Gastrocnemius medialis (tissue), 4 donors: ENCODE measurements at places on chromosomes 1 and 21.

- no peak for DNase-seq
Measured at GRCh38 chr1:71245246-71245645, 164.4 kb upstream of the ZRANB2 start.

GRCh38 chr1:102726417-102726816 is 381.9 kb downstream of the COL11A1 start:
- no peak for DNase-seq

DNA sequence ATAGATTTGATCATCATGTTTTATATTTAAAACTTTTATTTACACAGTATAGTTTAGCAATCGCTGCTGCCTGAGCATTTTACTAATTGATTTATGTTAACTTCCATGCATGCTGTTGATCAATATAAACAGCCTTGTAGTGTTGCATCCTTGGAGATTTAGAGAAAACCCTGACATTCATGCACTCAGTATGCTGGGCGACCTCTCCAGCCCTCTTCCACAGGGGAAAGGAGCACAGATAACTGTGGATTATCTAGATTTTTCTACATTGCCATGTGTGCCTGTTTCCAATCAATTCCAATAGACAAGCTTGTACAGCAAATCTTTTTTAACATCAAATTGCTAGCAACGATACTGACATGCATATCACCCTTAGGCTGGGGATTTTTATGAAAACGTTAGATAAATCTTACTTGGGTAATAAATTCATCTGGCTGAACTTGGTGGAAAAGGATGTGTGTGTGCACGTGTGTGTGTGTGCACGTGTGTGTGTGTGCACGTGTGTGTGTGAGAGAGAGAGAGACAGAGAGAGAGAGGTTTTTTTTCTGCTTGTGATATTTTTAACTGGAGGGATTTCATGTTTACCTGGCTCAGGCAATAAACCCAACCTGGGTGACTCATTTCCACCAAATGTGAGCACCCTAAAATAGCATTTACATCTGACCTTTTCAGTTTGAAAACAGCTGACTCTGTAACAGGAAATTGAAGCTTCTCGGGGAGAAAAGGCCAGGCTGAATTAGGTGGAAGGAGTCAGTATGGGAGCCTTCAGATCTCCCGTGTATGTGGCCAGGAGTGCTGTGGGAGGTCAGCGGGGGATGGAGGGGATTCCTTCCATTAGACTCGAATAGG is 339.8 kb downstream of the PRDM2 start:
- no peak for DNase-seq

DNA sequence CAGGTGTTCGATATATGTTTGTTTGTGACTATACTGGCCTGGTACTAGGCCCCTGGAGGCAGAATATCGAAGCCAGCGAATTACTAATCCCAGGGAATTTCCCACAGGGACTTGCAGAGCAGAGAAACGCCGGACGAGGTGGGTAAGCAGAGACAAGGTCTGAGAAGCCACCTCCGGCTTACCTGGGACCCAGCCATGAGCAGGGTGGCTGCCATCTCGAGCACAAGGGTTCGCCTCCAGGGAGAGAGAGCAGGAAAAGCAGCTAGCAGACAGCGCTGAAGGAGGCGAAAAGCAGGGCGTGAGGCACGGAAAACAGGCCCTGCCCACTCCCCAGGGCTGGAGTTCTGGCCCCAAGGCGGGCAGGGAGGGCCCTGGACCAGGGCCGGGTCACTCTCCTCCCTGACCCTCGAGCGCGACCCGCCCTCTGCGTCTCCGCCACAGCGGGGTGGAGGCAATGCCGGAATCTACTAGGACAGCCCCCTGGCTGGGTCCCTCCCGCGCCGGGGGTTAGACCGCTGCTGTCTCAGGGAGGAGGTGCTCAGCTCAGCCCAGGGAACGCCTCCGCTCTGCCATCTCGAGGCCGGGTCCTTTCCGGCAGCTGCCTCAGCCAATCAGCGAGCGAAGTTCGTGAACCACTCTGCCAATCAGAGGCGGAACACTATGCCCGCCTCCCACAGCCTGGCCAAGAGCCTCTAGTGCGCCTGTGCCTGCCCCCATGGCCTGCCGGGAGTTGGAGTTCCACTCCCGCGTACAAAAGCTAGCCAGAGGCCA is 1.7 kb downstream of the ZNF436 start:
- peak; percentile 99 for DNase-seq

GRCh38 chr1:22236166-22236565 is 93.3 kb upstream of the WNT4 start:
- no peak for DNase-seq

DNA sequence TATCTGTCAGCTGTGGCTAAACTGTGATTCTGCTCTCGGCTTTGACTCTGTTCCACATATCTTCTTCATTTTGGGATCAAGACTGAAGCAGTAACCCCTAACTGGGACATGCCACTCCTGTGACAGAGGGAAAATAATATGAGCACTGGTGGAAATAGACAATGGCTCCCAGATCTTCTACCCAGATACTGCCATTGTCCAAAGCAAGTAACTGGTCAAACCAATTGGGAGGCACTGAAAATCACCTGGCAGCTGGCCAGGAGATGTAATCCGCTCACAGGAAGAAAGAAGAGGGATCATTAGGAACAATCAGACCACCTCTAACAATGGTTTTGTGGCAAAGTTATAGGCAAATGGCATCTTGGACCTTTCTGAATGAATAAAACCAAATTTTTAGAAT is 10.7 kb downstream of the SNX7 start:
- no peak for DNase-seq

GRCh38 chr1:15885701-15886610 is 38.4 kb downstream of the SPEN start:
- DNase-seq = peak; percentile 93

GRCh38 chr1:4652631-4653327 is 1.6 kb upstream of the AJAP1 start:
- DNase-seq = no peak

- no peak for DNase-seq
Measured at GRCh38 chr1:100780814-100781213, 61.3 kb downstream of the VCAM1 start.

GRCh38 chr1:201169971-201170532 is 15.8 kb upstream of the TMEM9 start:
- no peak for DNase-seq

- no peak for DNase-seq
Measured at GRCh38 chr1:54070171-54070837, 16.9 kb downstream of the TCEANC2 start.

DNA sequence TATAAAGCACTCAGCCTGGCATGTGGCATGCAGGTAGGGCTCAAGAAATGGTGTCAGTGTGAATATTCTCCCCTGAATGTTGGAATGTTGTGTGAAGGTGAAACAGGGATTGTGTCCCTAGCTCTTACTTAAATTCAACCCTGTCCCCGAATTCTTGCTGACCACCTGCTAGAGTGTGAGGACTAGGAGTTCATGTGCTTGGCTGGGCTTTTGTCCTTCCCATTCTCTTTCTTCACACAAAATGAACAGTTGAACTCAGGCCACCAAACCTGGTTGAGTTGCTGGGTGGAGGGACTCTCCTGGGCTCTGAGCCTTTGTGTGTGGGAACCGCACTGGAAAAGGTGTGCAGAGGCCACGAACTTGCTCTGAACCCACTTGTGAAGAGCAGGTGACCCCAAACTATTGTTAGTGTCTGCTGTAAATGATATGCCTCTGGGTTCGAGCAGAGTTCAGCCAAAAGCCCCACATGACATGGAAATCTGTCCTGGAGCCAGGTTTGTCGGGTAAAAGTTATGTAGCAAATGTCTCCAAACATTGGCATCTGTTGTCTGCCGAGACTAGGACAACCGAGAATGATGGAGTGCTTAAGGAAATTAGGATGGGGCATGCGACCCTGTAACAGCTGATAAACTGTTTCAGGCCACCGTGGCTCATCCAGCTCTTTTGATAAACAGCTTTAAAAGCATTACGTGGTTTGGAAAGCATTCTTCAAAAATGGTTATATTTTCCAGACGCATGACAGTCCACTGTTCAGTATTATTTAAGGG is 144.2 kb downstream of the DHRS3 start:
- DNase-seq = no peak

GRCh38 chr1:62184336-62184735 is 10.3 kb upstream of the L1TD1 start:
- no peak for DNase-seq

GRCh38 chr1:193438771-193439170 is 252.4 kb upstream of the B3GALT2 start:
- no peak for DNase-seq

DNA sequence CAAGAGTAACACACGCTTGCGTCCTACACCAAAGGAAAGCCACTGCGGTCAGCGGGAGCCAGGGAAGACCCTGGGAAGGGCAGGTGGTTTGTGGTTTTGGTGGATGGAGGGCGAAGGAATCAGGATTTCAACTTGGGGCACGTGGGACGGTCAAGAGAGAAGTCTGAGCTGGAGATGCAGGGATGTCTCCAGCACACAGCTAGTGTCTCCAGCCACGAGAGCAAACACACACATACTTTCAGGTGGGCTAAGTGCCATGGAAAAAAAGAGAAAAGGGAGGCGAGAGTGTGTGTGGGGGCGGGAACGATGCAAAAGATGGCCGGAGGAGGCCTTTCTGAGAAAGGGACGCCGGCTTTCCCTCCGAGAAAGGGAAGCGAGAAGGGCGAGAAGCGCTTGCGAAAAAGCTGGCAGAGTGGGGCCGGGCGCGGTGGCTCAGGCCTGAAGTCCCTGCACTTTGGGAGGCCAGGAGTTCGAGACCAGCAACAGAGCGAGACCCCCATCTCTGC is 1.4 kb upstream of the SRRM1 start:
- DNase-seq = peak; percentile 25

GRCh38 chr1:245500546-245500945 is 345.8 kb downstream of the KIF26B start:
- no peak for DNase-seq

DNA sequence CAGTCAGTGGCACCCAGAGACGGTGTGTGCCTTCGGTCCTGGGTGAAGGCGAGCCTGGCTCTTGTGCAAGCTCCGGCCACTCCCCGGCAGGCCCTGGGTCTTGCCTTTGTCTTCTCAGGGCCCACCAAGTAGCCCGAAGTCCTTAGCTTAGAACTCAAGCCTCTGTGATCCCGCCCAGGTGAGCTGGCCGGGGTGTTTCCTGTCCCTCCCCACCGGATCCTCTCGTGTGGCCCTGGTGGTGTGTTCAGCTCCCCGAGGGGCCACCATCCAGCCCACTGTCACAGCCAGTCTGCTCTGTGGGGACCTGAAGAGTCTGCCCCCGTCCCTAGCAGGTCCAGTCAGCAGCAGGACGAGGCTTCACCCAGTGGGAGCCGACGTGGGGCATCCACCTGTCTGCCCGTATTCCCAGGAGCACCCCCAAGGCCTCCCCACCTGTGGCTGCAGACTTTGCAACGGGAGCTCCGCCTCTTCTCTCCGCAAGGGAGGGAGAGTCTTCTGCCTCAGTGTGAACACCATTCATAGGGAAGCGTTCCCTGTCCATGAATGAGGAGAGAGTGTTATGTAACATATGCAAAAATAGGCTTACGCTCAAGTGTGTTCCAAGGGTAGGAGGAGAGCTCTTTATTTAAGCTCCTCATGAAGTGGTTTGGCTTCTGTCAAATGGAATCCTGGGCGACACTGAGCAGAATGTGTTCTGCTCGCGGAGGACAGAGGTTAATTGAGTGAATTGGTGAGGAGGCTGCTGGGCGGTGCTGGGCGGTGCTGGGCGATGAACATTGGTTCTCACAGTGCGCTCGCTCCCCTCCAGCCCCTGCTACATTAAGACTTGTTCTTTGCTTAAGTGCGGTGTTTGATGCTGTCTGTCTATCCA is 108.9 kb downstream of the CRYAA start:
- no peak for DNase-seq

DNA sequence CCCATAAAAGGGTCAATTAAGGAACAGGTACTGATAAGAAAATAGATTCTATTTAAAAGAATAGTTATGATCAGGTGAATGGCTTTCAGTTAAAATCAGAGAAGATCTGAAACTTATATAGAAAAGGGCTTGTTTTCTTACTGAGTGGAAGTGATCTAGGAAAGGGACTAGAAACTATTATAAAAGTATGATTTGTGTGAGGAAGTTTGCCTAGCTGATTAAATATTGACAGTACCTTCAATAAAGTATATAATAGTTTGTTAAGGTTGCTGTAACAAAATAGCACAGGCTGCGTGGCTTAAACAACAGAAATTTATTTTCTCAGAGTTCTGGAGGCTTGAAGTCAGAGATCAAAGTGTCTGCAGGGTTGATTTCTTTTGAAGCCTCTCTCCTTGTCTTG is 5.4 kb upstream of the ALG6 start:
- no peak for DNase-seq

DNA sequence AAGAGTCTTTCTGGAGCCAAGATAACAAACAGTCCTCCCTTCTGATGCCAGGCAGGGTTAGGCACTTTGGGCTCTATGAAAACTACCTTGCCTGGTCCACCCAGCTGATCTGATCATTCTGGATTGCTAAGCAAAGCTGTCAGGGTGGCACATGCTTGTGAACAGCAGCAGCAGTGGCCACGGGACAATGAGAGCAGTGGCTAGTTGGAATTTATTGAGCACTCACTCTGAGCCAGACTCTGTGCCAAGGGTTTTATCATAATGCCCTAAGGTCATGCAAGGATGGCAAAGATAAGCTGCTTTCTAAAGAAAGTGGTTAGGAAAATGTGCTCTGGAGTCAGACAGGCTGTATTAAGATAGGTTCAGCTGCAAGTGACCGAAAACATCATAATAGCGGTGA is 390.4 kb upstream of the VAMP3 start:
- no peak for DNase-seq

GRCh38 chr1:33347650-33347992 is 26.7 kb upstream of the A3GALT2 start:
- DNase-seq = no peak

- DNase-seq = no peak
Measured at GRCh38 chr1:67634396-67634935, 50.5 kb upstream of the GADD45A start.

DNA sequence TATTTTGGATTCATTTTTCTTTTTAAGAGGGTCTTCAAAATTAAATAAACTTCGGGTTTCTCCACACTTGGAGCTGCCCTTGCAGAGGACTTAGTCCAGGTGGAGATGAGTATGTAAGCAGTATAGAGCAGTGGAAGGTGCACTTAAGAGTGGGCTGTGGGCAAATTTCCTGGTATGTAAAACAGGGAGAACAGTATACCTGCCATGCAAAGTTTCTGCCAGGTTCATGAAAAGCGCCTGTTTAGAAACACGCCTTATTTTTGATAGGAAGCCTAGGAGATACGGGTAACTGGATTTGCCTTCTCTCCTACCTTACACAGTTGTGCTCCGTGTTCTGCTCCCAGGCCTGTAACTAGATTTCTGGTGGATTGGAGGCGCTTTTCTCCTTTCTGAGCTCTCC is 1.2 kb downstream of the KDM4A start:
- no peak for DNase-seq

GRCh38 chr21:32523988-32524719 is 61.2 kb downstream of the TCP10L start:
- no peak for DNase-seq

GRCh38 chr1:96698342-96698983 is 23.1 kb upstream of the PTBP2 start:
- DNase-seq = no peak
